Activated naive CD8-positive, alpha-beta T cell treated with anti-CD3 and anti-CD28 coated beads for 36 hours (primary cell): ENCODE measurements at places on chromosomes 13 and 19. TPM values are rescaled to one million over a fixed set of nuclear protein-coding genes. Genes with fewer than 3 reads are reported as not detected.

GRCh38 chr13:24254146-24254841 lies 55.1 kb upstream of the C1QTNF9 start:
- peak; percentile 69 for DNase-seq

GRCh38 chr19:4589579-4590410 lies 30.3 kb upstream of the SEMA6B start:
- peak; percentile 37 for DNase-seq

The C19orf18 gene
- total RNA-seq, result not detected

GRCh38 chr19:44729516-44730033 lies 18.9 kb upstream of the BCL3 start:
- DNase-seq, result no peak

DNA sequence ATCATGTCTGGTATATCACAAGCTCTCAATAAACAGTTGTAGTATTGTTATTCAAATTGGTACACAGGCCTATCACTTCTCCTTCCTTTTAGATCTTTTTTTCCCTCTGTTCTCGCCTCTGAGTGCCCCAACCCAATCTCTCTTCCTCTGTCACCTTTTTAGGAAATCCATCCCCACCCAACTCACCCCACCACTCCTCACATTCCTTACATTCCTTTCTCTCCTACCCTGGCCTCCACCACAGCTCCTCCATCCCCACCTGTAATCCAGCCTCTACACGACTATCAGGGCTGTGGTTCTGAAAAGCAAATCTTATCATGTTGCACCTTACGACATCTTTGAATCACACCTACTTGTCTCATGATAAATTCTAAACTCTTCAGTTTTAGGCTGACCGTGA lies 545.4 kb upstream of the GPC6 start:
- no peak for DNase-seq

DNA sequence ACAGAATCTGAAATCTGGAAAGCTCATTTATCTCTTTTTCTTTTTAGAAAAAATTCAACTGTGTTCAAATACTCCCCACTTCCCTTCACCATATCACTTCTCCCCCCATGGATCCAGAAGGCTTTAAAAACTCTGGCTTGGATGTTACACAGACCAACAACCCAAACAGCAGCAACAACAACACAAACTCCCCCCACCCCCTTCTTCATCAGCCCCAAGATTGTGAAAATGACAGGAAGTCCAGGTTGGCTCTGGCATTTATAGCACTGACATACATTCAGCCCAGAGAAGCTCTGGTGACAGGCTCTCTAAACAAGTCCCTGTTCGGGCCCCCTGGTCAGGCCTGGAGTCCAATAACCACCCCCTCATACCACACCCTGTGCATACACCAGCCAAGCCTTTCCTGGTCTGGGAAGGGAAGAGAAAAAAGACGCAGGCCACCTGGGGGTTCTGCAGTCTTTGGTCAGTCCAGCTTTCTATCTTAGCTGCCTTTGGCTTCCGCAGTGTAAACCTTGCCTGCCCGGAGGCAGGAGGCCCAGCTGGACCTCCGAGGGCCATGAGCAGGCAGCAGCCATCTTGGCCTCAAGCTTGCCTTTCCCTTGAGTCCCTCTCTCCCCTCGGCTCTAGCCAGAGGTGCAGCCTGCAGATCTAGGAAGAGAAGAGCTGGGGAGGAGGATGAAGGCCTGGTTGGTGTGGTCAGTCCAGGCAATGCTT lies 6.8 kb downstream of the CDX2 start:
- DNase-seq, result no peak

The ZNF221 gene
- total RNA-seq, result 1.6 TPM

DNA sequence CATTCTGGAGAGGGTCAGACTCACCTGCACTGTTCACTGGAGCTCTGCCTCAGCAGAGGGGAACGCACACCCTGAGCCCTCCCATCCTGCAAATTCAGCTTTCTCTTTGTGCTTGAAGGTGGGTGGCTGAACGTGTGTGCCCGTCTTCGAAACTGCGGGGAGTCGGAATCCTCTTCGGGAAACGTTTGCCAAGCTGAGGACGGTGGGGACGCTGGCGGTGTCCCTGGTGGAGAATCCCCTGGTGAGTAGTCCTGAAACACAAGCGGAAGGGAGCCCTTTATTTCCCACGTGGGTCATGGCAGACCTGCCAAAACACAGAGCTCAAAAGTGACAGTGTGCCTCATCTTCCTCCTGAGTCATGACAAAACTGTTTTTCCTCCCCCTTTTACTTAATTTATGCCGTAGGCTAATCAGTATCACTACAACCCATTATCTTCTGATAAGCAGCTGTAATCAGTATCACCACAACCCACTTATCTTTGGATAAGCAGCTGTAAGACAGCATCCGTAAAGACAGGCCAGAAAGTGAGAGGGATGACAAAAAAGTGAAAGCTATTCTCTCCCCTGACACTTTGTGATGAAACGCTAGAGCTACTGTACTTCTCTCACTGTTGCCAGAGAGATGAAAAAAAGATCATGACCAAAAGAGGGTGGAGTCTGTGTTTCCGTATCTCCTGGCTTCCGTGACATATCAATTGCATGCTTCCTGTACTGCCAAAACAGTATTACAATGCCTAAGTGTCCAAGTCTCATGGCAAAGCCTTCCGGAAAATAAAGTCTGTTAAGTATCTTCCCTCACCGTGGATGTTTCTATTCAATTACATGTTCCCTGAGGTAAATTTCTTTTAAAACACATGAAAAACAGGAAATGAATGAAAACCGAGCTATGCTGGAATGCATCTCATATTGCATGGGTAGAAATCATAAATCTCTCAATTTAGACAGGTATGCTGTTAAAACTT lies 155.5 kb downstream of the TBC1D4 start:
- DNase-seq, result peak; percentile 68

The FSD1 gene
- 21.0 TPM for total RNA-seq

The IGFLR1 gene
- total RNA-seq, result 79.2 TPM

The KISS1R gene
- total RNA-seq, result 13.3 TPM

- DNase-seq, result no peak
Observed at GRCh38 chr13:51524829-51525566, 59.3 kb upstream of the WDFY2 start.

The KLK14 gene
- 0.30 TPM for total RNA-seq

GRCh38 chr13:32314271-32315237 lies 609 bp downstream of the ZAR1L start:
- DNase-seq, result peak; percentile 61

The HCN2 gene
- 0.34 TPM for total RNA-seq

The LILRB2 gene
- total RNA-seq, result not detected

DNA sequence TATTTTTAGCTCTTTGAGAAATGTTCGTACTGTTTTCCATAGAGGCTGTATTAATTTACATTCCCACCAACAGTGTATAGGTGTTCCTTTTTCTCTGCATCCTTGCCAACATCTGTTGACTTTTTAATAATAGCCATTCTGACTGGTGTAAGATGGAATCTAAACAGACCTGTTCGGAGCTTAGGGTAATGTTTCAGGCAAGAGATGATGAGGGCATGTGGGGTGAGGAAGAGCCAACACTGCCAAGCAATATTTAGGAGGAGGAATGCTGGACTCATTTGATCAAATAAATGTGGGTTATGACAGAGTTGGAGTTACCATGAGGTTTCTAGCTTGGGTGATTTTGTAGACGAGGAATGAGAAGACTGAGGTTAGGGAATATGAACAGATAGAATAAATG lies 382.9 kb downstream of the KLF12 start:
- no peak for DNase-seq

- DNase-seq, result peak; percentile 48
Observed at GRCh38 chr19:7348587-7349230, at the start of gene ARHGEF18. ARHGEF18 (plus strand) TSS chr19:7348937; CDS start chr19:7362891, 13,954 bp downstream.

DNA sequence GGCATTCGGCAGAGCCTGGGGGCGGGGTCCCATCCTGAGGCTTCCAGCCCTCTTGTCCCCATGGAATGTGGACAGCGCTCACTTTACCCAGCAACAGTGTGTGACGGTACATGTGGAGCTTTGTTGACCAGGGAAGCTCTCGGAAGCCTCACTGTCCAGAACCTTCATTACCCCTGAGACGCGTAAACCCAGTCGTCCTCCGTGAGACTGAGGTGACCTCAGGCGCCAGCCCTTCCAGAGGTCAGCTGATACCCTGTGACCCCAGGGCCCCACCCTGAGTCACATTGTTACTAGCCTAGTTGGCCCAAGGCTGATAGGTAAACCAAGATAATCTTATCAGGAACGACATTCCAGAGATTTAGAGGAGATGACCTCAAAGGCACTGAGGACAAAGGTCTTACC lies 10.2 kb upstream of the TMEM160 start:
- DNase-seq, result no peak

DNA sequence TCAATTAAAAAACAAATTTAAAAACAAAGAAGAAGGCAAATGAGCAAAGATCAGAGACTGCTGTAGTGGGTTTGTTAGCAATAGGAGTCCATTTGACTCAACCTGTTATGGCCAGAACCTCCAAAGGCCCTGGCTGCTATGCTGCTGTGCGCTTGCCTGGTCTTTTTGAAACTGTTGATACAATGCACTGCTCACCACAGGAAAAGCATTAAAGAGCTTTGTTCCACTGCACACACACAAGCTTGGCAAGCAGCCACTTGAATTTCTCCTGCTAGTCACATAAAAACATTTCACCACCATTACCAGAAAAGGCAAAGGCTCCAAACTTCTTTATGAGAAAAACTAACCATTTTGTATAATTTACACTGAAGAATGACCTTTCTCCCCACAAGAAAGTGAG lies 132.2 kb downstream of the FREM2 start:
- DNase-seq, result no peak

DNA sequence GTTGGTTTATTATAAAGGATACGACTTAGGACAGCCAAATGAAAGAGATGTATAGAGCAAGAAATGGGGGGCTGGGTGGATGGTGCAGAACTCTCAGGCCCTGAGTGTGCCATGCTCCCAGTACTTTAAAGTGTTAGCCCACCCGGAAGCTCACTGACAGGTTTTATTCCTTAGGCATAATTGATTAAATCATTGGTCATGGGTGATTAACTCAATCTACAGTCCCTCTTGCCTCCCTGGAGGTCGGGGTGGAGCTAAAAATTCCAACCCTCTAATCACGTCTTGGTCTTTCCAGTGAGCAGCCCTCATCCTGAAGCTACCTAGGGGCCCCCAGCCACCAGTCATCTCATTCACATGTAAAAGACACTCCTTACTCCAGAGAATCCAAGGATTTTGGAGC lies 9.9 kb upstream of the LEUTX start:
- DNase-seq, result no peak

The SERPINE3 gene
- not detected for total RNA-seq

GRCh38 chr13:111129465-111130115 lies 14.5 kb downstream of the ARHGEF7 start:
- DNase-seq, result no peak

The MPV17L2 gene
- total RNA-seq, result 15.2 TPM

The APOC4 gene
- total RNA-seq, result not detected

The SRRM5 gene
- total RNA-seq, result 0.54 TPM

DNA sequence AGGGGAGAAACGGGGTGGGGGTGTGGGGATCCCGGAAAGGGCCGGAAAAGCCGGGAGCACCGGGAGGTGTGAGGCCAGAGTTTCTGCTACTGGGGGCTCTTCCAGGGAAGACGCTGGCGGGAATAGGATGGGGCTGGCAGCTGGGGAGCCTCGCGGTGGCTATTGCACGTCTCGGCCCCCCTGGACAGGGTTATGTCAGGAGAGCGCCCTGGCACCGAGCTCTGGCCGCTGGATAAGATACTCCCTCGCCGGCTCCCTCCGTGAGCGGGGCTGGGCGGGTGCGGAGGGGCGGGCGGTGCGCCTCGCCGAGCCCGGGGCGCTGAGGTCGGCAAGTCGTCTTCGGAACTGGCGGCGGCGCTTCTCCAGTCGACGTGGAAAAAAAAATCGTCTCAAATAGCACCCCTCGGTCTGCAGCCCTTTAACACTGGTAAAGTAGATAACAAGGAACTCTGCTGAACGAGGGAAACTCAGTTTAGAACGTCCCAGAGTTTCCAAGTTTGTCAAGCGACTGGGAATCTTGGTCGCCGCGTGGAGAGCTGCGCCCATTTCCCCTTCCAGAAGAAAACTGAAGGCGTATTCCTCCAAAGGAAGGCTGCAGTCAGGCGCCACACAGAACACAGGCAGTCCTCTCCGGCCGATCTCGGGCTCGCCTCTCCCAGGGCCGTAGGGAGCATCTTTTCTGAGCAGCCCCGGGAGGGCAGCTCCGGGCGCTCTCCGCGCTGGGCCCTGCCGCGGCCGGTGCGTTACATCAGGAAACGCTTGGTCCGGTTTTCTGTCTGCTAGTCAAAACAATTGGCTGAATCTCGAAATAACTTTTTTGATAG lies 115.1 kb downstream of the KCNRG start:
- DNase-seq, result peak; percentile 26

DNA sequence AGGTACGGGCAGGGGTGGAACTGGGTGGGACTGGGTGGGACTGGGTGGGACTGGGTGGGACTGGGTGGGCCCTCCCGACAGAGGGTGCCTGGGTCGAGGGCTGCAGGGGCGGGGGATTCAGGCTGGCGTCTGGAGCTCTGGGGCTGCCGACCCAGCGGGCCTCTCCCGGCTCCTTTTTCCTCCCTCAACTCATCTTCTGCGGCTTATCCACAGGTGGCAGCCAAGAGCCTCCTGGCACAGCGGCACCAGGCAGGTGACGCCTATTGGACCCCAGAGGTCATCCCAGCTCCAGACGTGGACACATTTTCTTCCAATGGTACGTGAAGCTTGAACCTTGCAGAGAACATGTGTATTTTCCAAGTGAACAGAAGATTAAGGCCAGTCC lies 533 bp downstream of the ZNF544 start:
- DNase-seq, result peak; percentile 44

The CFAP97D2 gene
- total RNA-seq, result not detected

DNA sequence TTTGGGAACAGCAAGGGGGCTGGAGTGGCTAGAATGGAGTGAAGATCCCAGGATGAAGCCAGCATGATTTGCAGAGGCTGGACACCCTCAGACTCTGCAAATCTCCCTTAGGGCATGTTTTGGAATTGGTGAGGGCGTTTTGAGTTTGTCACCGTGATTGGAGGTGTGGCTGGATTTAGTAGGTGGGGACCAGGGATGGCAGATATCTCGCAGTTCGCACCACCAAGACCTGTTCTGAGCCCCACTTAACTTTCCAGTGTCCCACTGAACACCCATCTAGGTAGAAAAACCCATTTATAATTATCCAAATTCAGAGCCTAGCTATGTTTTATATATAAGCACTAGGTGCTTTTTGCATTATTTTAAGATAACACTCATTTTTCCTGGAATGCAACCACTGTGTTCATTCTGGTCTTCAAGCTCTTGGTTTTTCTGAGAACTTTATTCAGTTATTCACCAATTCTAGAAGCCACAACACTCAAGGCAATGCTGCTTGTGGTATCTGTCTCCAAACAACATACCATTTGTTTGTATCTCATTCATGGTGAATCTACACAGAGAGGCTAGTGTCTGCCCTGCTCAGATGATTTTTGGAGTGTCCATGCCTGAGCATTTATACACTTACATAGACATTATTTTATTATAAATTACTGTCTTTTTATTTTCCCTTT lies 3.0 kb upstream of the NANOS2 start:
- DNase-seq, result no peak

GRCh38 chr19:29478578-29479565 lies 46.9 kb upstream of the VSTM2B start:
- DNase-seq, result peak; percentile 12
